ENCODE measurements at places on chromosomes 3 and 15.
A peak's percentile ranks its signal among the peaks of the same experiment; 100 is the strongest.

GRCh38 chr15:87661454-87662355 lies 594.8 kb downstream of the NTRK3 start:
- DNase-seq, result no peak

GRCh38 chr3:103609472-103609871 lies 1174.7 kb downstream of the ZPLD1 start:
- DNase-seq, result no peak

GRCh38 chr15:77421370-77421700 lies 647 bp downstream of the HMG20A start:
- no peak for DNase-seq

DNA sequence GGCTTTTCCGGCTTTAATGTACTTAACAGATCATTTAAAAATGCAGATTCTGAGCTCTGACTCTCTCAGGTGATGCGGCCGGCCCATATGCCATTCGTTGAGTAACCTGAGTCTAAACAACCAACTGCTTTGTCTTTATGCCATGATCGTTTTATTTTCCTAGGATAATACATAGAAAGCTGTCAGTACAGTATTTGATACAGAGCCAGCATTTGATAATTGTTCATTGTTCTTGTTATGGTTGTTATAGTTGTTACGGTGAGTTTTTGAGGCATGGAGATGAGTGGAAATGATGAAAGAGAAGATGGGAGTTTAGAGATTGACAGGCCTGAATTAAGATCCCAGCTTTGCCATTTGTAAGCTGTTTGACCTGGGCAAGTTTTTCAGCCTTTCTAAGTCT lies 40.0 kb downstream of the TMEM45A start:
- DNase-seq, result no peak

GRCh38 chr3:117941756-117942155 lies 1092.9 kb downstream of the IGSF11 start:
- no peak for DNase-seq

GRCh38 chr3:52293491-52294319 lies 6.1 kb downstream of the GLYCTK start:
- DNase-seq, result no peak

DNA sequence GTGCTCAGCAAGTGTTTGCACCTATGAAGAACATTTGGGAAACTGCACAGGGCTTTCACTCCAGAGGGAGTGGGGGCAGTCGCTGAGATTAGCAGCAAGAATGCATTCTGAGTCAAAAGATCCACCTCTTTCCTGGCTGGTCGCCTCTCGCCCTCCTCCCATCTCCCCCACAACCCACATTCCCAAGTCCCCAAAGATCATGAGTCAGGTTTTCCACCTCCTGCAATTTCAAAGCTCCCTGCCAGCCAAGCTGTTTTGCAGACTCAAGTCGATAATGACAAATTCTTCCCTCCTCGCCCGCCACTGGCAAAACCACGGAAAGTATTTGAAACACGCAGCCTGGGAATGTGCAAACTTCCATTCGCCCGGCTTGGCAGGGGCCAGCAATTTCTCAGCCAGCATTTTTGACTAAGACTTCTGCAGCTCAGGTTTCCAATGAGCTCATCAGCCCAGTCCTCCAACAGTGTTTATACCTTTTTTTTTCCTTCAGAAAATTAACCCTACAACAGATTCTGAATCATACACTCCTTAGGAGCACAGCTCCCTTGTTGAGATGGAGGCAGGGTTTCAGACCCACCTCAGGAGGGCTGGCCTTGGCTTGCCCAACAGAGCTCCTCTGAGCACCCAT lies 181.4 kb downstream of the SMAD6 start:
- DNase-seq, result peak; percentile 99

DNA sequence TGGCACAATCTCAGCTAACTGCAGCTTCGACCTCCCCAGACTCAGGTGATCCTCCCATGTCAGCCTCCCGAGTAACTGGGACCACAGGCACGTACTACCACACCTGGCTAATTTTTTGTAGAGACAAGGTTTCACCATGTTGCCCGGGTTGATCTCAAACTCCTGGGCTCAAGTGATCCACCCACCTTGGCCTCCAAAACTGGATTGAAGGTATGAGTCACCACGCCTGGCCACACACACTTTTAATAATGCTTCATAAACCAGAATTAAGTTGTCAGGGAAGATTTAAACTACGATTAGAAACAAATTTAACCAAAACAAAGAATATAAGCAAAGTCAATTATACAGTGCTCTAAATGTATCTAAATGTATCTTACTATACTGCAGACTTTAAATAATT lies 87.5 kb downstream of the LRRFIP2 start:
- DNase-seq, result no peak

DNA sequence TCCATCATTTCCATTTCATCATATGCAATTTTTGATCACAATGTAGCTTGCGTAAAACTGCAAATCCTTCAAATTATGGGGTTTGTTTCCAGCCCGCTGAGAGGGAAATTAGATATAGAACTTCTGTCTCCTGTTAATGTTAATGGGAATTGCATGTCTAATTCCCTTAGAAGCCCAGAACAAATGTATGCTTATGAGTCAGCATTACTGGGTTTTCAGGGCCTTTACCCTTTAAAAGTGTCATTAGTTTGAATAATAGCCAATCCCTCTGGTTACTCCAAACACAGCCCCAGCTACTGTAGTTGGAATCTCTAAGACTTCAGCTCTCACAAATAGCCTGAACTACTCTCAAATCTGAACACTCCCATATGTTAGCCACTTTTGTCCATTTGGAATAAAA lies 439.4 kb downstream of the C3orf38 start:
- peak; percentile 7 for DNase-seq

- DNase-seq, result no peak
These were observed 38.8 kb downstream of the IMPG2 start for GRCh38 chr3:101281521-101282030.

- no peak for DNase-seq
These were observed 335.3 kb downstream of the CLSTN2 start for GRCh38 chr3:140270329-140270728.

DNA sequence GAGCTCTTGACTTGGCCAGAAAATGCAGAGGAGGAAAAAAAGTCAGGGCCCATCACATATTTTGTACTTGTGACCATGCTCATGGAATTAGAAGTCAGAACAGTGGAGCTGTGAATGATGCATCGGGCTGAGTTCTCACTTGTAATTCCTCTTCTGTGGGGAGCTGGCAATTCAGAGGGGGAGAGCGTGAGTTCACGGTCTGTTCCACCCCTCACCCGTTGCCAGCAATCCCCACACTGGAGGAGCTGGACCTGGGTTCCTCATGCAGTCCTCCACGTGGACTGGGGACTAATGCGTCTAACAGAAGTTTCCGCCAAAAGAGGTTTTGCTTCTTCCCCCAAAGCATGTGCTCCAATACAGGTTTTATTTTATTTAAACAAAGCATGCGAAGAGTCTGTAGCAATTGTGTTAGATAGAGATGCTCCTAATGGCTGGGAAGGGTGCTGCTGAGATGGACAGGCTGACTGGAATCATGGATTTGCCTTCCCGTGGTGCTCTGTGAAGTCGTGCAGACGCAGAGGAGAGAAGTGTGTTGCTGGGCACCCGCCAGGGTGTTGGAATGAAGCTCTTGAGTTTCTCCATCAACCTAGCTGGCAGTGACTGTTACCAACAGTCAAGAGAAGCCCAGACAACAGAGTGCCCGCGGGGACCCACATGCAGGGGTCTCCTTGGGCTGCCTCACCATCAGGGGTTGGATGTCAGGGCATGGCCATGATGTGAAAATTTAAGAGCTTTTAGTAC lies 77.4 kb upstream of the PCSK6 start:
- no peak for DNase-seq

DNA sequence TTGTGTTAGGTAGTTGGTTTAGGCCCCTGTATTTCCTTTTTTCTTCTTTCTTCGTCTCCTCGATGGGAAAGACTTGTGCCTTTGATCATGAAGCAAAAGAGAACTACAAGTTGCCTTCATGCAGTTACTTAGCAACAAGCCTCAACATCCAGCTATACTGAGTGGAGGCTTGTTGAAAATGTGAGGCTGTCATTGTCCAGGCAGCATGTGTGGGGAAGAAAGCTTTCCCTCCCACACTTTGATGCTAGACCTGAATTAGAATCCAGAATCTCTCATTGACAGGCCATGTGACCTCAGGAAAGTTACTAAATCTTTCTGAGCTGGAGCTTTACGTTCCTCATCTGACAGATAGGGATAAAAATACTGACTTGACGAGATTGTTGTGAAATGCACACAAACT lies 23.7 kb downstream of the IFT122 start:
- DNase-seq, result no peak

- DNase-seq, result no peak
These were observed 65.1 kb upstream of the LEKR1 start for GRCh38 chr3:156761007-156761406.

GRCh38 chr15:46416544-46416943 lies 781.7 kb downstream of the SQOR start:
- no peak for DNase-seq

DNA sequence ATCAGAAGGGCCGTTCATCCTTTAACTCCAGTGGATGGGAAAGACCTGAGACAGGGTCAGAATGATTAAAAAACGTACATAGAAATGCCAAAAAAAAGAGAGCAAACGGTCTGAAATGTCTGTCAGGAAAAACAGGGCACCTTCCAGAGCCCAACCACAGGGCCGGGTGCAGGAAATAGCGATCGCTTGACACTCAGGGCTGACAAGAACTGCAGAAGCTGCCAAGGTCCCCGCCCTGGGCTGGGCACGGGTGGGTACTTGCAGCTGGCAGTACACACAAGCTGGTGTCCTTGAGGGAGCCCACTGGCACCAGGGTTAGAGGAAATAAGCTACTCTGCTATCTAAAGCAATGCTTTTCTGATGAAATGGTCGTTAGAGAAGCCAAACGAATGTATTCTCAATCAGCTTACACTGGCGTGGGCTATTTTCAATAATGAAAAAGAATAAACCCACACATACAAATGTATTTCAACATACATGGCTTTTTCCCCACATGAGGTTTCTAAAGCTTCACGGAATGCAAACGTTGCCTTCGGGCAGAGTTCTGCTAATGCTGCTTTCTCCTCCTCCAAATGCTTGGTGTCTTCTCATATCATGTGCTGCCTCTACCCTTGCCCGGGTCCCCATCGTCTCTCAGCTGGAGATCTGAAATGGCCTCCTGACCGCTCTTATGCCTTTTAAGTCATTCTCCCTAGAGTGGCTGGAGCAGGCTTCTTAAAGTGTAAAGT lies 15.6 kb downstream of the FRMD4B start:
- no peak for DNase-seq

DNA sequence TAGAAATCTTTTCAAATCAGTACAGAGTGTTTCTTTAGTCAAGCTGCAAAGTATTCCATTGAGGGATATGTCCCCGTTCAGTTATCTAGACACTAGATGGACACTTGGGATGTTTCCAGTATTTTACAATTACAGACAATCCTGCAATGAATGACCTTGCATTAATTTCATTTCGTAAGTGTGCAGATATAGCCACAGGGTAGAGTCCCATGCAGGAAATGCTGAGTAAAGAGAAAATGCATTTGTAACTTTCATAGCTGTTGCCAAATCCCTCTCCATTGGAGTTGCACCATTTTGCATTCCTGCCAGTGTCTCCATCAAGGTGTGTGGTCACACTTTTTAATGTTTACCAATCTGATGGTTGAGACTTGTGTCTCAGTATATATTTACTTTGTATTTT lies 92.5 kb downstream of the LIPC start:
- DNase-seq, result no peak

DNA sequence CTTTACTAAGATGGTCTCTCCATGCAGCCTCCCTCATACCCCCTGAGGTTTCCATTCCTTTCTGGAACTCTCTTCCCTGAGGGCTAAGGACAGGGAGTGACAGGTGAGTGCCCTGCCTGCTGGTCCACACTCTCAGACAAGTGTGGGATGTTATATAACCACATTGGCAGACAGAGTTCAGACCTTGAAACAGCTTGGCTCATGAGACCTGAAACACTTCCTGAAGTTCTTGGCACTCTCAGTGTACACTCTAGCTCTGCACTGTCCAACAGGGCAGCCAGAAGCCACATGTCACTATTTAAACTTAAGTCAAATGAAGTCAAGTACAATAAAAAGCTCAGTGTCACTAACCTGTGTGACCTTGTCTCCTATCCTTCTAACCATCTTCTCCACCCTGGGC lies 188.5 kb downstream of the ZNF621 start:
- DNase-seq, result no peak

All from kidney epithelial cell (primary cell).